Thoracic aorta endothelial cell (primary cell): ENCODE measurements at places on chromosomes 2 and 18. TPM values are rescaled to one million over a fixed set of nuclear protein-coding genes. Genes with fewer than 3 reads are reported as not detected.

The TNS1 gene
- total RNA-seq: 37.0 and 38.2 TPM in 2 replicates

The TRIM43 gene
- 0.07 TPM in 1 of 2 replicates, not detected in the other for total RNA-seq

The CNTNAP5 gene
- not detected in 2 replicates for total RNA-seq

The RAB6C gene
- not detected in 2 replicates for total RNA-seq
